Activated CD8-positive, alpha-beta T cell treated with anti-CD3 and anti-CD28 coated beads for 36 hours (primary cell): ENCODE measurements at places on chromosomes 1 and 21.

DNA sequence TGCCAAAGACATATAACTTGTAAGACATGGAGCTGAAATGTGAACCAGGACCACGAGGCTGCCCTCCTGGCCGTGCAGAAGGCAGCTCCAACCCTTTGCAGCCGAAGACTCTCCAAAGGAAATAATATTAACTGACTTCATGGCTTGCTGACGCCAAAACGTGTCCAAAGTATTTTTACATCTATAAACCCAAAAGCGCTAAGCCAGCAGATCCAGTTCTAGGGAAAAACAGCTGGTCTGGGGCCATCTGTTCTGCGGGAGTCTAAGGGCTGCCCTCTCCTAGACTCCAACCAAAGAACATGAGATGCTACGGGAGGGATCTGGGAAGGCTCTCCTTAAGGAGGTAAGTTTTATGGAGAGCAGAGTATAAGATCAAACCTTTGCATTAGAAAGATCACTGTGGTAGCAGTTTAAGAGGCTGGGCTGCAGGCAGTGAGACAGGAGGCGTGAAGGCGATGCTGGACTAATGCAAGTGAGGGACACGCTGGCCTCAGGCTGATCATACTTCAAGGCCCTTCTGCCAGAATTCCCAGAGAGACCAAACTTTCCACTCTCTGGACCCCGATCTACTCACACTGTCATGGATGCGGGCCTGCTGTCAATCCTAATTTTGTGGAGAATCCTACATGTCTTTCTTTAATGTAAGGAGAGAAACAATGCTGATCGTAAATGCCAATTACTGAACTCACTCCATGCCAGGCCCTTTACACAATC lies 1.2 kb downstream of the TMEM53 start:
- no peak for DNase-seq

GRCh38 chr1:27564710-27565649 lies 39.0 kb downstream of the AHDC1 start:
- DNase-seq: no peak

GRCh38 chr1:223741861-223742260 lies 29.5 kb downstream of the CAPN2 start:
- DNase-seq: no peak

DNA sequence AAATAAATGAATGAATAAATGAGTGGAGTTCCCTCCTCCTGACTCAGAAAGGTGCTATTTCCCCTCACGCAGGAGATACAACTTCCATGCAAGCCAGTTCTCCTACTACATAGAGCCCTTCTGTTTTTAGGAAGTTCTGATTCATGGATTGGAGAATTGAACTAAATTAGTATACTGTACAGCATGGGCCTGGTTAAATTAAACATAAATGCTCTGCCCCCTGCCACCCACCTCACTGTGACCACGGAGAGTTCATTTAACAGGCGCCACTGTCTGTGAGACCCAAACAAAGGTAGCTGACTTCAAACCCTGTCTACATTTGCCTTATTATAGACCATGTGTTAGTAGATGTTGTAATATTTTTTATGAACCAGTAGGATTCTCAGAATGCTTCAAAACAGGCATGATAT lies 9.1 kb upstream of the IRF2BP2 start:
- DNase-seq: no peak

- no peak for DNase-seq
Measured at GRCh38 chr1:14064649-14065442, 364.9 kb downstream of the PRDM2 start.

DNA sequence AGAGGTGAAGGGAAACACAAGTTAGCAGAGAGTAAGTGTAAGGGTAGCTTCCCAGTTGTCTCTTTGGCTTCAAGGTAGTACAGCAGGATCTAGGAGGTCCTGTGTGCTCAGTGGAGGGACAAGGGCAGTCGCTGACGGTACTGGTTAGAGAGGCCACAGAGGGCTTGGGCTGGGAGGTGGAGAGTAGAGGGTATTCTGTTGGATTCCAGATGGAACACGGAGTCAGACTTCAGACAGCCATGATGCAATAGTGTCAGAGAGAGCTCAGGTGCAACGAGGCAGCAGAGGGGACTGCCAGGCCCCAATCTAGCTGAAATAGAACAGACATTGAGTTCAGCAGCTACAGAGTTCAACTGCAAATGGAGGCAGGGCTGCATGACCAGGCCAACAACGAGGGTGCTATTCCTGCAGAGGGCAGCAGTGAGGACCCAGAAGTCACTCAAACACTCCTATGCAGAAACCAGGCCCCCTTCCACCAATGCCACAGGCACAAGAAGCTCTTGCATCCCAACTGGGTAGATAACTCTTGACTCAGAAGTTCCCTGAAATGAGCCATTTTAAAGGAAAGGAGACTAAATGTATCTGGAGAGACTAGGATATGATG lies 325.0 kb upstream of the ESRRG start:
- DNase-seq: peak; percentile 19

- DNase-seq: no peak
Measured at GRCh38 chr1:197725044-197725443, 50.2 kb downstream of the DENND1B start.

DNA sequence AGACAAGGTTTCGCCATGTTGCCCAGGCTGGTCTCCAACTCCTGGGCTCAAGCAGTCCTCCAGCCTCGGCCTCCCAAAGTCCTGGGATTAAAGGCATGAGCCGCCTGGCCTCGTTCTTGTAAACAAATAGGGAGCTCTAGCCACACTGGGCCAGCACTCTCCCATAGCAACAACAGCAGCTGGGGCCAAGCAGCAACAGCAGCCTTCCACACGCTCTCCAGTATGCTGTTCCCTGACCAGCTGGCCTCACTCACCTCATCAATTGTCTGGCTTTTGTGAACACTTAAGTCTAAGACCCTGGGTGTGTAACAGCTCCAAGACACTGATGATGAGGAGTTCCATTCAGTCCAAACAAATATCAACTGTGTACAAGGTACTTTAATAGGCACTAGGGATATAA lies 16.9 kb upstream of the GLIS1 start:
- DNase-seq: no peak

DNA sequence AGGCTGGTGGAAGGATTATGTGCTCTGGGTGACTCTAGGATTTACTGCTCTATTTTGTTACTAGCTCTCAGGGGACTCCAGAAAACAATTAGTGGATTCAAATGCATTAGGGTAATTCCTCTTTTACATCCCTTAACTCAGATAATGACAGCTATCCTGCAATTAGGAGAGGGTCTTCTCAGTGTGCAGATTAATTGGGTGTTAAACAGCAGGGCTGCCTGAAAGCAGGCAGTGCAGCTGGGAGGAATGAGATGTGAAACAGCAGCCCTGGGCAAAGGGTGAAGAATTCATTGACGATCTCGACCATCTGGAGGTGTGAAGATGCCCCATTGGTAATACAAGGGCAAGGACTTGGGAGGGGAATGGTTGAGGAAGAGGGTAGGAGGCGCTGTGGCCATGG lies 66.1 kb downstream of the HTR6 start:
- no peak for DNase-seq

DNA sequence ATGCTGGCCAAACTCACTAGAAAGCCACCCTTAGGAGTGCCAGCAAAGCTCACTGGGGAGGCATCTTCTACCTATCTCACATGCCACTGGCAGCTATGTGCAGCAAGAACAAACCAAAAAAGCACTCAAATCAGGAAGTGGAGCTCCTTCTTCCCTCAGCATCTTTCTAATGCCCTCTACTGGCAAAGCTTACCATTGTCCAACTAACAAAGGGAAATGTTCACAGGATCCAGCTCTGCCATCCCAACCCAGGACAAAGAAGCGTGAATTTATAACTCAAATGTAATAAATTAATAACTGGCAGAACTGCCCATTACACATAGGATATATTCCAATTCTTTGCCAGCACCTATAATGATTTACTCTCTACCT lies 38.9 kb downstream of the LEPR start:
- no peak for DNase-seq

DNA sequence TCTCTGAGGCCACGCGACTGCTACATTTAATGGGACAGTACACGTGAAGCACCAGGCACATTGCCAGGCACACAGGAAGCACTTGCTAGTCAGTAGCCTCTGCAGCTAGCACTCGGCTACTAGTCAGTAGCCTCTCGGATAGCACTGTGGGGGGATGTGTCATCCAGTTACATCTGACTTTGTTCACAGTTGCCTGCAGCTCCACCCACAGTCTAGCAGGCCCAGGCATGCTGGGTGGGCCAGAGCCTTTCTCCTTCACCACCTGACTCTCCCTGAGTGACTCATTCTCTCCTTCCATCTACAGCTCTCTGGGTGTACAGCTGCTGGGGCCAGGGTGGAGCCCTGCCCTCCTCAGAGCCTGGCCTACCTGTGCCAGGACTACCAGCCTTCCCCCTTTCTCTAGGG lies 51.5 kb downstream of the PTPRF start:
- peak; percentile 86 for DNase-seq

GRCh38 chr1:101116006-101116405 lies 90.4 kb upstream of the DPH5 start:
- no peak for DNase-seq

GRCh38 chr1:216456682-216457081 lies 33.4 kb upstream of the USH2A start:
- no peak for DNase-seq

- peak; percentile 63 for DNase-seq
Measured at GRCh38 chr21:33238565-33239255, 9.0 kb downstream of the IFNAR2 start.

DNA sequence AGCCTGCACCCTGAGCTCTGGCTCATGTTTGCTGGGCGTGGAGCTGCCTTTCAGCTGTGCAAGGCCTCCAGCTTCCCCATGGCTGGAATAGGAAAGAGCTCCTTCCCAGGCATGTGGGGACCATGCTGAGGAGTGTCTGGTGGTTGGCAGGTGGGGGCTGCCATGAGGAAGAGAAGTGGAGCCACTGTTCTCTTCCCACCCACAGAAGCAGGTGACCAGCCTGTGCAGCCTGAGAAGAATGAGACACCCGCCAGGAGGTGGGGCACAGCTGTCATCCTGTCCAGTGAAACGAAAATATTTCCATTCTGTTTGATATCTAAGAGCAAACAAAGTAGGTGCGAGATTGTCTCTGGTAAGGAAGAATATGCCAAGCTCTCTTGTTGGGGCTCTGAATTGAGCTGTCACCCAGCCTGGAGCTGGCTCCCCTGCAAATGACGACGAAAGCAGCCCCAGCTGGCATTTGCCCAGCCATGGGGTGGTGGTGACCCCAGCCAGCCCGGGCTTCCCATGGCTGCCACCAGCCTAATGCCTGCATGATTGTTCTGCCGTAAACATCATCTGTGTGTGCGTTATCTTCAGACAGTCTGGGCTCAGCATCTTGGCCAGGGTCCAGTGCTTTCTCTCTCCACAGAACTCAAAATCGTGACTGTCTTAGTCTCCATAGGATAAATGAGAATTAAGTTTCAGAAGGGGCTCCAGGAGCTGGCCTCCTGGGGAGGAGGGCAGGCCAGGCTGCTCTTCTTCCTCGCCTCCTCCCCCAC lies 429.8 kb upstream of the VAMP3 start:
- no peak for DNase-seq

- no peak for DNase-seq
Measured at GRCh38 chr1:24872061-24872850, 57.8 kb downstream of the RUNX3 start.

GRCh38 chr1:234721476-234722269 lies 111.7 kb upstream of the IRF2BP2 start:
- no peak for DNase-seq
